ENCODE measurements at places on chromosomes 2 and 18. TPM values are rescaled to one million over a fixed set of nuclear protein-coding genes. Genes with fewer than 3 reads are reported as not detected.

Gene DNAJC5G
- polyA plus RNA-seq = not detected

Gene RAB6D
- not detected for polyA plus RNA-seq

Gene FBXO48
- polyA plus RNA-seq = 0.49 TPM

DNA sequence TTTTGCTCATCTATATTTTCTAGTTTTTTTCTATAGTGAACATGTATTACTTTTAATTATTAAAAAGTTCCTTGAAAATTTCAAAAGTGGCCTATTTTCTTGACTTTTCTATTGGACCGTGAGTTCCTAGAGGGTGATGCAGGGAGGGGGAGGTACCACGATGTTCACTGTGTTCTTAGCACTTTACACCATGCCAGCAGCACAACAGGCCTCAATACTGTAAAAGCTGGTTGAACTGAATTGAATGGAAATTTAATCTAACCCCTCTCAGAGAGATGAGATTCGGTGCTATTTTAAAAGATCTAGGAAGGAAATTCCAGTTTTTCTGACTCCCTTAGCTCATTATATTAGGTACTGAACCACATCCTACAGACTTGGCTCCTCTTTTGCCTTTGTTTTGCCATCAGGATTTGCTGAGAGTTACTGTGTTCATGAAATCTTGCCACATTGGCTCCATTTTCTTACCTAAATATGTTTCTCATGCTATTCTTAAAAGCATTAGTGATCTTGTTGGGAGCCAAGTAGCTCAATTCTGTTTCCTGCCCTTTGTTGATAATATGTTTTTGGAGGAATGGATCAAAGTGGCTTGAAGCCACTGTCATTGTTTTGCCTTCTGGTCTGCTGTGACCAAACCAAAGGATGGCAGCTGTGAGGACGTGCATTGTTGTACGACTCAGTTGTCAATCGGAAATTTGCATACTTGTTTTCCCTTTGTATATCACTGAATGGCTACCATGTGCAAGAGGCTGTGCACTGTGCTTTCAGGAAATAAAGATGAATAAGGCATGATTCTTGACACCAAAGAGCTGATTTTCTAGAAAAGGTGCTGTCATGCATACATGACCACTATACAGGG lies 25.3 kb downstream of the MYO1B start:
- no peak for DNase-seq

DNA sequence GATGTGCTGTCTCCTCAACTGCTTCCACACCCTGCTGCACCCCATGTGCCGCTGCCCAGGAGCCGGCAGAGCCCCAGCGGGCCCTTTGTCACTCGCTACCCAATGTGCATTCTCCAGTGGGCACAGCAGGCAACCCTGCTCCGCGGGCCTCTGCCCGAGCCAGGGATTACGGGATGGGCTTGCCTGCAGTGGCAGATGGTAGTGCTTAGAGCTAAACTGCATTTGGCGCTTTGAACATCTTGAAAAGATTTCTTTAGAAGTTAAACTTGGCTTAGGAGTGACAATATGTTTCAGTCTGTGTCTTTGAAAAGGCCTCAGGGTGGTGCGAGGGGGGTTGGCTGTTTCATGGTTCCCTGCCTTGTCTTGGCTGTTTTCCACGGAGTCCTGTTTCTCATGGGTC lies 84.0 kb upstream of the BOD1L2 start:
- no peak for DNase-seq

Gene CNOT11
- 68.6 TPM for polyA plus RNA-seq

GRCh38 chr2:50529600-50530218 lies 502.2 kb downstream of the NRXN1 start:
- DNase-seq = peak; percentile 4

GRCh38 chr2:23859983-23860382 lies 66.9 kb downstream of the ATAD2B start:
- DNase-seq = no peak

DNA sequence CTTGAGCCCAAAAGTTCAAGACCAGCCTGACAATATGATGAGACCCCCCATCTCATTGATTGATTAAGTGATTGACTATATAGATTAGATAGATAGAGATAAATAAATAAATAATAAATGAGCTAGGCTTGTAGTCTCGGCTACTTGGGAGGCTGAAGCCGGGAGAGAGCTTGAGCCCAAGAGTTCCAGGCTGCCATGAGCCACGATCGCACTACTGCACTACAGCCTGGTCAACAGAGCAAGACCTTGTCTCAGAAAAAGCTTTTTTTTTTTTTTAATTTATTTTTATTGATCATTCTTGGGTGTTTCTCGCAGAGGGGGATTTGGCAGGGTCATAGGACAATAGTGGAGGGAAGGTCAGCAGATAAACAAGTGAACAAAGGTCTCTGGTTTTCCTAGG lies 12.4 kb downstream of the EIPR1 start:
- no peak for DNase-seq

DNA sequence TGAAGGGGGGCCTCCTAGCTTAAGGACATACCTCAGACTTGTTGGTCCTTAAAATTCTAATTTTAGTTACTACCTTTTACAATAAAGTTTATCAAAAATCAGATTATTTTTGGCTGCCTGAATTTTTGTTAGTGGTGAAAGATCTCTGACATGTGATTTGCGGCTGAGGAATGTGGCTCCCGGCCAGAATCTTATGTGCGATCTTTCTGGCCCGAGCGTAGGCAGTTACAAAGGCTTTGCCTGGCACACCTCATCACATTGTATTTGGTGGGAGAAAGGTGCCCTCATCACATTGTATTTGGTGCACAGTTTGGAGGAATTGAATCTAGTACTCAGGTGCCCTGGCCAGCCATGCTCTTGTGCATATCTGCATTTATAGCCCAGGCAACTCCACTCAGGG lies 289.1 kb downstream of the GULP1 start:
- DNase-seq = no peak

Gene ALPI
- polyA plus RNA-seq = not detected

- no peak for DNase-seq
These were observed 86.1 kb downstream of the TNS1 start for GRCh38 chr2:217916504-217917254.

Gene GCG
- polyA plus RNA-seq = not detected

GRCh38 chr2:140491876-140492275 lies 1638.9 kb downstream of the LRP1B start:
- DNase-seq = no peak

- DNase-seq = no peak
These were observed 776.4 kb downstream of the EPHA4 start for GRCh38 chr2:220795705-220796104.

DNA sequence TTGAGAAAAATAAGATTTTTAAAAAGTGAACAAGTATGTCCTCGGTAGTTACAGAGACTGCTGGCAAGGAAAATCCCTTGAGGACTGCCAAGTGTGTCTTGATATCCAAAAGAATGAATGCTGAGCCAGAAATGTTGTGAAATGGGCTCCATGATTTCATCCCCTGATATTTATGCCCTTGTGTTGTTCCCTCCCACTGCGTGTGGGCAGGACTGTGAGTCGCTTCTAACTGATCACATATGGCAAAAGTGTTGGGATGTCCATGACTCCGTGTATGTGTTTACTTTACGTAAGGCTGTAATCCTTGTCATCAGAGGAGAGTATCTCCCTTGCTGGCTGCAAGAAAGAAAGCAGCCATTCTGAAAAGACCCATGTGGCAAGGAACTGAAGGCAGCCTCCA lies 285.1 kb downstream of the SS18 start:
- DNase-seq = peak; percentile 97

GRCh38 chr2:158312981-158313380 lies 143.6 kb downstream of the CCDC148 start:
- DNase-seq = no peak

GRCh38 chr2:60226191-60226590 lies 327.3 kb downstream of the BCL11A start:
- no peak for DNase-seq

- DNase-seq = no peak
These were observed 230.3 kb upstream of the SLC14A2 start for GRCh38 chr18:45384962-45385315.

Gene DSG1
- not detected for polyA plus RNA-seq

GRCh38 chr2:65834771-65835475 lies 402.5 kb upstream of the SPRED2 start:
- DNase-seq = no peak

- no peak for DNase-seq
These were observed 95.1 kb downstream of the AFF3 start for GRCh38 chr2:100046961-100047947.

DNA sequence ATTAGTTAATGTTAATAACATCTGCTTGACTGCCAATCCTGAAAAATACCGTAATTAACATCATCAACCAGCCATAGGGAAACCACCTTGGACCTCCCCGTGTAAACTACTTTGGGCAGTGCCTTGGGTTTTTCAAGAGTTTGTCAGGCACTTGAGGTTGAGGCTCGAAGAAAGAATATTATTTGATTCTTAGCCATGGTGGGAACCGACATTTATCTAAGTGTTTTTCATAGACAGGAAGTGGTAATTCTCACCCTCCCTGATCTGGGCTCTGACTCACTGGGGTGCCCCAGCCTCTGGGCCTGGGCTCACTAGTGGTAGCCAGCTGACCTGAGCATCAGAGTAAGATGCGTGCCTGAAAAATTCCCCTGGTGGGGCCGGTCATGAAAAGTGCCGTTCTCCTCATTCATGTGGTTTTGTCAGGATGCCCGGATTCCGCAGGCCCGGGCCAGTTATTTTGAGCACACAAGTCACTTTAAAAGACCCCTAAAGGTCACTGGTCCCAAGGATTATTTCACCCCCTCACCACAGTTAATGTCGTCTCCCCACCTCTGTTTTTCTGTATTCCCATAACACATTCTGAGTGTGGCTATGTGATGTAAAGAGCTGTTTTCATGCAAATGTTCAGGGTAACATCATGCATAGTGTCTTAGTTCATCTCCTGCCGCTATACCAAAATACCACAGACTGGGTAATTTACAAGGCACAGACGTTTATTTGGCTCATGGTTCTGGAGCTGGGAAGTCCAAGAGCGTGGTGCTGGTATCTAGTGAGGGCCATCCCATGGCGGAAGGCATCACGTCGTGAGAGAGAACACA lies 21.6 kb upstream of the SPATA3 start:
- no peak for DNase-seq

GRCh38 chr2:207704078-207704477 lies 7.4 kb upstream of the CCNYL1 start:
- DNase-seq = no peak

DNA sequence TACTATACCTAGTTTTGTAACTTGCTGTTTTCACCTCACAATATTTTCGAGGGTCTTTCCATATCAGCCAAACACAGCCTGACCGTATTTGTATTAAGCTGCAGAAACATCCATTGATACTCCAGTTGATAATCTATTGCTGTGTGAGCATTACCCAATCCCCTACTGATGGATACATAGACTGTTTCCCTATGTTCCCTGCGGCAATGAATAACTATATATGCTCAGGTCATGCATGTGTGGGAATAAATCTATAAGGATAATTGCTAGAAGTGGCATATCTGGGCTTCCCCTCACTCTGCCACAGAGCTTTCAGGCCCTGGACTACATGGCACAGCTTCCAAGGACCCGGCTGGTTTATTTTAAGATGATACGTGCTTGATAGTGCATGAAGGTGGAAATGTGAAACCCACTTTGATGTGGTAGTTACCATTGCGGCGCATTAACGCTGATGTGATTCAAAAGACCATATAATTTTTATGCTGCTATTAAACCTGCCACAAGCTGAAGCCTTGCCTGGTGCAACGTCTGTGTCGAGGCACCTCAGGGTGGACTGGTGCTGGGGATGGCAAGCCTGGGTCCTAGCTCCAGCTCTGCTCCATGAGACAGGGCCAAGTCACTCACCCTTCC lies 130.8 kb upstream of the MSH6 start:
- no peak for DNase-seq

DNA sequence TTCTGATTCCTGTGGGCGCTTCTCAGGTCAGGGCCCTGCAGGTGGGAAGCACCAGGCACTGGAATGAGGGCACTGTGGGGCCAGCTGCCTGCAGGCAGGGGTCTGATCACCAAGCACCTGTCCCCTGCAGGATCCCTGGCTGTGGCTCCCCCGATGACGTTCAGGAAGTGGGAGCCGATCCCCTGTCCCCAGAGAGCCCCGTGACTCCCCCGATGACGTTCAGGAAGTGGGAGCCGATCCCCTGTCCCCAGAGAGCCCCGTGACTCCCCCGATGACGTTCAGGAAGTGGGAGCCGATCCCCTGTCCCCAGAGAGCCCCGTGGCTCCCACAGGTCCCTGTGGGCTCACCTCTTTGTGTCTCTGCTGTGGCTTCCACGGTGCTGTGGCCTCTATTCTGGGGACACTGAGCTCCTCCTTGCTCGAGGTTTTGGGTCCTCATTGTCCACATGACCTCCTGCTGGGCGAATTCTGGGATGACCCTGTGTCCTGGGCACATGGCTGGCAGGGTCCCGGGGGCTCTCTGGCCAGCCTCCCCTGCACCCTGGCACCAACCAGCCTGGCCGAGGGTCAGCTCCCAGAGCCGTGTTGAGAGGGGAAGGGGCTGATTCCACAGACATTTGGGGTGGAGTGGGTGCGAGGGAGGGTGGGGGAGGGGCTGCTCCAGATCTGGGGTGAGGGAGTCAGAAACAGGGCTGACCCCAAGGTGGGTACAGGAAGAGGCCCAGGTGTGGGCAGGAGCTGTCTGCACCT lies 4.8 kb downstream of the NEU4 start:
- DNase-seq = no peak

DNA sequence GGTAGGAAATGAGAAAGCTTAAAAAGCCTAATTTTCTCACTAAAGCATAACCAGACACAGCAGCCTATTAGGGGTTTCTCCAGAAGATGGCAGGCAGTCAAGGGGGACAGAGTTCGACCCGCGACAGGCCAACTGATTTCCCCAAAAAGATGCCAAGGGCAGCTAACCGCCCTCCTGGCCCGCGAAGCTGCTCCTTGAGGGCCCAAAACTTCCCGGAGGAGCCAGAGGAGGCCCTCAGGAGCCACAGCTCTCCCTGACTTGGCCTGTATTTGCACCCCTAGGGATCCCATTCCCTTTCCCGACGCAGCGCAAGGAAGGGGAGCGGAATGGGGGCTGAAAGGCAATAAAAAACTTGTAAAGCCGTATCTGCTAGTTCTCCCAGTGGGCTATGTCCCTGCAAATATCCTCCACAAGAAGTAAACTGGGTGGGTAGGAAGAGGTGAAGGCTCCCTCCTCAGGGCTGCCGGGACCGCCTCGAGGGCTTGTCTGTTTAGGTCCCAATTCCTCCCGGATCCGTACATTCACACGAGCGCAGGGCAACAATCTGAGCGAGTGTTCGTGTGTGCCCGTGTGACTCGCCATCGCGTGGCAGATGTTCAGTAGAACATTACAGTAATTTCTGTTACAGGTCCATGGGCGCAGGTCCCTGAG lies 756 bp upstream of the NAGK start:
- no peak for DNase-seq

GRCh38 chr18:44465381-44465841 lies 215.3 kb upstream of the SETBP1 start:
- DNase-seq = no peak

Gene CYBRD1
- polyA plus RNA-seq = 308 TPM
